Tongue (tissue), 3 donors: ENCODE measurements at places on chromosomes 11 and 22. TPM values are rescaled to one million over a fixed set of nuclear protein-coding genes. Genes with fewer than 3 reads are reported as not detected.

The RAB39A gene
- 0.72 TPM for total RNA-seq

The ABCC8 gene
- 7.8 TPM for total RNA-seq

The PANX3 gene
- not detected for total RNA-seq

The GAL3ST1 gene
- total RNA-seq, result 5.3 TPM

The KRTAP5-10 gene
- not detected for total RNA-seq

DNA sequence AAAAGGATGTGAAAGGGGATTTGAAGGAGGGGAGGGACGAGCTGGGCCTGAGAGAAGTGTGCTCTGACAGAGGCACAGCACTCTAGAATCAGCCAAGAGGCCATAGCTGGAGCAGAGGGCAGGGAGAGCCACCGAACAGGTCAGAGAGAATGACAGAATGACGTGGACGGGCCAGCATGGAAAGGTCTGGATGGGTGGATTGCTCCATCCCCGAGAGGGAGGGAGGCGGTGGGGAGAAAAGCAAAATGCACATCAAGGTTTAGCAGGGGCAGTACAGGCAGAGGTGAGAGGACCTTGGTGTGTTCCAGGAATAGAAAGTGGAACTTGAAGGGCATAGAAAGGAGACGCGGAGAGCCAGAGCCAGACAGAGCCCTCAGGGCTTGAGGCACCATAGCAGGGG lies 6.9 kb downstream of the PMM1 start:
- DNase-seq, result no peak

GRCh38 chr11:119056421-119056999 lies 495 bp downstream of the HYOU1 start:
- no peak for DNase-seq

DNA sequence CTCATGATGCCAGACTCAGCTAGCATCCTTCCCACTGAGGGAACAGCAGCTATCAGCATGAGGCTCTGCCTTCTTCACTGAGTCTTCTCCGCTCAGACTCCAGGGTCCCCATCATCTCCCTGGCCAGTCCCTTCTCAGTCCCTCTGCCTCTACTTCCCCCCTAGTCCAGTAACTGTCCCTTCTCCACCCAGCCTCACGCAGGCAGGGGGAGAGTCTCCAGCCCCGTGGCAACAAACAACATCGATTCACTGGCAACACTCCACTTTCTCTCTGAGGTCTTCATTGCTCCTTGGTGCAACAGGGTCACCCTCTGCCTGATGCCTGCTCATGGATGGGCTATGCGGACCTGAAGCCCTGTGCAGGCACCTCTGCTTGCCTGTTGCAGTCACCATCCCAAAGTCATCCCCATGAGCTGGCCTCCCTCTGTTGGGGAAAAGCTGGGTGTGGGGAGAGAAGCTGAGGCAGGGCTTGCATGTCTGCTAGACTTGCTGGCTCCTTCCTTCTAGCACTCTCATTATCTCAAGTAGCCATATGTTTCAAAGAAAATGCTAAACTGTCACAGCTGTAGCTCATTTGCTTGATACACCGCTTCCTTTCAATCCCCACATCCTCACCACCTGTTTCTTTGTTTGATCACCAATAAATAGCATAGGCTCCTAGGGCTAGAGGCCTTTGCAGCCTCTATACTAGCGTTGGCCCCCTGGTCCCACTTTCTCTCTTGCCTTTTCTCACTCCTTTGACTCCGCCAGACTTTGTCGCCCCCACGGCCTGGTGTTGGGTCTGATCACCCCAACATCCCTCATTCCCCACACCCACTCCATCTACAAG lies 4.3 kb upstream of the BCR start:
- no peak for DNase-seq

- no peak for DNase-seq
Observed at GRCh38 chr11:94725097-94725496, 43.1 kb upstream of the AMOTL1 start.

- peak; percentile 27 for DNase-seq
Observed at GRCh38 chr11:8263109-8263768, 439 bp downstream of the LMO1 start.

DNA sequence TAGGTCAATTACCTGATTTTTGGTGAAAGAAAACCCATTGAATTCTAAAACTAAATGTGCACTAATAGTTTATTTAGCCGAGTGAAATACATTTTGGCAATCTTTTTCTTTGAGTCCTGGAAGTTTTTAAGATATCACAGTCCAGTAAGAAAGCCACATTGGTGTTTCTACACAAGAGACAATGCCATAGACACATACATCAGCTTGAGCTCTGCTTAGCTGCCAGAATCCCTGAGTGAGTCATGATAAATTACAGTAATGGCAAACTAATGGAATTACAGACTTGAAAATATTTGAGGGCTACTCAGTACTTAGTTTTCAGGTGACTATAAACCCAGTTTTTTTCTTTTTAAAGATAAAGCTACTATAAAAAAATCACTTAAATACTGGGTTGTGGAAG lies 155.4 kb downstream of the OR4C45 start:
- DNase-seq, result no peak
